ENCODE measurements at places on chromosomes 3 and 15.
A peak's percentile ranks its signal among the peaks of the same experiment; 100 is the strongest.

- no peak for DNase-seq
Observed at GRCh38 chr3:186121968-186122367, 13.1 kb upstream of the ETV5 start.

DNA sequence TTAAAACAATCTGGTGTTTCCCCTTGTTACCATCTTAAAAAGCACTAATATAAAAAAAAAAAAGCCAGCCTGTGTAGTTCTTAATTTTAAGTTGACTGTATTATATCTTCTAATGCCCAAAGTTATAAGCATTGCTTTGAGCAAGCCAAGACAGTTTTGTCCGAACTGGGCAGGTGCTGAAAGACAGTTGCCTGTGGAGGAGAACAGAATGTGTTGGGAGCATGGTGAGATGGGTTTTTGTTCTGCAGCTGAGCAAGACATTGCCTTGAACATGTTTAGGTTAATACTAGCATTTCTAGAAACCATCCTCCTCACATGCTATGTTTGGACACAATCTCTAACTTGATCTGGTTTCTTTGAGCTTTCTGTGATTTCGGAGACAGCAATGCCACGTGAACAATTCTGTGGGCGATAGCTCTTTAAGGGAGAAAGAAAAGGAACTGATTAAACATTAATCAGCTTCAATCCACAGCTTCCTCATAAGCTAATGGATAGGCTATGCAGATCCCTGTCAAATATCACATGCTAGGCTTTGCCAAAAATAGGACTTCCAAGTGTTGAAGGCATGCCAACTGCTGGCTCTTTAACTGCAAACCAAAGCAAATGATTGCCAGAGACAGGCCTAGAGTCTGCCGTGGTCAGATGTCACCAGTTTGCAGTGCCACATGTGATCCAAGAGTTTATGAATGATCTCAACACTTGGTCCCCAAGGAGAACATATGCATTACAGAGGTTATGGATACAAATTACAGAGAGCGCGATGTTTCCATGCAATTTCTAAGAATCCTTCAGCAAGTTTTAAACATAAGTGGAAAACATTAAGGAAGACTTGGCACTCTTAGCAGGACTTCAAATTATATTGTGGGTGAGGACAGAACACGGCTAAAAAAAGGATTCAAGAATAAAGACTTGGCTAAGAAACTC lies 428.1 kb downstream of the ROBO2 start:
- DNase-seq = peak; percentile 85

DNA sequence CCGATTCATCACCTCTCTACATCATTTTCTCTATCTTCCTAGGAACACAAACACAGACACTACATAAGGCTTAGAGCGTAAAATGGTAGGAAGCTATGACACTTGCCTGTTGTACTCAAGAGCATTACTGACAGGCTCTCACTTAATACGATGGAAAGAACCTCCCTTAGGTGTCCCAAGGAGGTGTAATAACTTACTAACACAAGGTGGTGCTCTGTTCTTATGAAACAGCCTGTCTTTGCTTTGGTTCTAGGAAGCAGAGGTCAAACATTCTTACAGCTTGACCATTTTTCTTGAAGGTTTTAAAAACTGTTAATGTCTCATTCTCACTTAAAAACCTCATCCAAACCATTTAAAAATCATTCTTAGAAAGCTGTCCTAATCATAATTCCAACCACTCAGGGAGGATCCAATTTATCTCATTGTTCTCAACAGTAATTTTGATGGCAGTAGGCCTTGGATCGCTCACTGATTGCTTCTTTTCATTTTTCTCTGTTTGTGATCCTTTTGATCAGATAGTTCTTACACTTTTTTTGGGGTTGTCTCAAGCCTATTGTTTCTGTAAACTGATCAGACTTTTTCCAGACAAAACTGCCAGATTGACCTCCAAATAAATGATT lies 317.8 kb upstream of the AGTR1 start:
- peak; percentile 68 for DNase-seq

DNA sequence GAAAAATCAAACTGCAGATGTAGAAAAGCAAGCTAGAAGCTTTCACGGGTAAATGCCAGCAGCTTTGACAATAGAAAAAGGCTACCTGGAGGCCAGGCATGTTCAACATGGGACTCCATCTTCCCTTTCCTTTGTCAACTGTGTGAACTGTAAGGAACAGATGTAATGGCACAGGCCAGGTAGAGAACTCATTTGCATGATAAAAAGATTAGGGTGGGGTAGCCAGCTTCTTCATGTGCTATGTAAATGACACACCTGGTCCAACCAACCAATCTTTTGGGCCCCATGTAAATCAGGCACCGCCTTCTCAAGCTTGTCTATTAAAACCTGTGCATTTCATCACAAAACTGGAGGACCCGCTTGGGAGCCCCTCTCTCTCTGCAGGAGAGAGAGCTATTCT lies 686.5 kb upstream of the GOLIM4 start:
- no peak for DNase-seq

DNA sequence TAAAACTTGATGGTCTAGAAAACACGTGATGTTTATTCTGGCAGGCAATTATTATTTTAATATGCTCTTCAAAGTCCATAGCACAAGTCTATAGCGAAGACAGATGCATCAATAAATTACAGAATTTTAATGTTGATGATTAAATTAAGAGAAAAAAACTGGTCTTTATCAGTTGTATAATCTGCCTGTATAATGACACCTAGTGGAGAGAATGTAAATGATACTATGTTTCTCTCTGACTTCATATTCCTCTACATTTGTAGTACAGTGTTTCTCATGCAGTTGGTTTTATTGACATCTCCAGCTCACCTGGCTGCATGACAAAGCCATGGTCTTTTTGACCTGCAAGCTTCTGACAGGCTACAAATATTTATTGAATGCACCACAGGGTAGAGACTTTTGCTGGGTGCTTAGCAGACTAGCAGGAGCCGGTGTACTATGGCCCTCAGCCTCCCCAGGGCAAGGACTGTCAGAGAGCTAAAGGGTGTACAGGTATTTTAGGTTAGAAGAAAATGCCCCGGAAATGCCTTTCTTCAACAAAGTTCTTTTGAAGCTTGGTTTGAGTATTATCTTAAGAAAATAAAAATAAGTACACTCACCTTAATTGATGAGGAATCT lies 289.9 kb downstream of the GAP43 start:
- no peak for DNase-seq

- DNase-seq = no peak
Observed at GRCh38 chr3:101862416-101863165, 13.3 kb downstream of the NFKBIZ start.

GRCh38 chr3:146501752-146502151 lies 32.4 kb upstream of the PLSCR2 start:
- DNase-seq = no peak

DNA sequence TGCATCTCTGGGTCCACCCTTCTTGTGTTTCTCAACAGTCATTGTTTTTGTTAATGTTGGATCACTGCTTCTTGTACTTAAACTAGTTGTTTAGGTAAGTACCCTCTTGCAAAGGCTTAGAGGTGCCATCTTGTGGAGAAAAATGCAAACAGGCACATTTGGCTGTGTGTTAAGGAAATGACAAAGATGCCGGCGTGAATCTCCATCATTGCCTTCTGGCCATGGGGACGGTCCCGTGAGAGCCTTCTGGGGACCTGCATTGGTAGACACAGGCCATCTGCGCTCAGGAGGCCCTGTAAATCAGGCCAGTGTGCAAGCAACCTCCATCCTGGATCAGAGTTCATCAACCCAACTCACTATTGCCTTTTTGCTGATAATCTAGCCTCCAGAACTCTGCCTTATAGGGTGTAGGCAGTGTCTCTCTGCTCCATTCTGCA lies 158.6 kb upstream of the NR2E3 start:
- DNase-seq = peak; percentile 49

DNA sequence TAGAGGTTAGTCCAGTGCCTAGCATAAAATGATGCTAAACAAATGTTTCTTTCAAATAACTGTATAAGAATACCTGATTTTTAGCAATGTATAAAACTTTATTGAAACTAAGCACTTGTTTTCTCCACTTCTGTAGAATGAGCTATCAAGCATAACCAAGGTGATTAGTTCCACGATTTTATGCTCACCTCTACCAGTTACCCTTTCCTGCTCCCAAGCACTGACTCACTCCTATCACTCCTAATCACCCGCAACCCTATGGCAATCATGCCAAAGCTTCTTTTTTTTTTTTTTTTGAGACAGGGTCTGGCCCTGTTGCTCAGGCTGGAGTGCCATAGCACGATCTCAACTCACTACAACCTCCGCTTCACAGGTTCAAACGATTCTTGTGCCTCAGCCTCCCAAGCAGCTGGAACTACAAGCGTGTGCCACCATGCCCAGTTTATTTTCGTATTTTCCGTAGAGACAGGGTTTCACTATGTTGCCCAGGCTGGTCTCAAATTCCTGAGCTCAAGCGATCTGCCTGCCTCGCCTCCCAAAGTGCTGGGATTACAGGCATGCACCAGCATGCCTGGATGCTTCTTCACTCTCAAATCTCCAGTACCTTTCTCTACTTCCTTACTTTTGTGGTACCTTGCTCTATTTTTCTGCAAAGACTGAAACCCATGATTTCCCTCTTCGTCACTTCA lies 3.9 kb downstream of the HSPBAP1 start:
- no peak for DNase-seq

DNA sequence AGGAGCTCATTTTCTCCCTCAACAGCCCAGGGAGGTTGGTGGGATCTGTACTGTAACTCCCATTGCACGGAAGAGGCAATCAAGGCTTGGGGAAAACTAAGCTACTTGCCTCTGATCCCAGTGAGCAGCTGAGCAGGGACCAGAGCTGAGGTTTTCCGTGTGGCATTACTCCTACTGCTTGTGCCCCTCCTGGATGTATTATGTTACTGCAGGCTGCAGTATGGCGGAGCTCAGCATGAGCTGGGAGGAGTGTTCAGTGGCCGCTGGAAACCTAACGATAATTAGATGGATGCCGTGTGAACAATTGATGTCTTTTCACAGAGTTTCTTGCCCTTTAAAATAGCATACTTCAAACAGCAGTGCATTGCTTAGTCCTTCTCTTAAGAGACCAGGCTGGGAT lies 2.0 kb upstream of the TPRG1 start:
- DNase-seq = no peak

- DNase-seq = no peak
Observed at GRCh38 chr3:145754605-145755289, 406.2 kb downstream of the PLOD2 start.

GRCh38 chr15:38781196-38781595 lies 216.6 kb upstream of the RASGRP1 start:
- no peak for DNase-seq

GRCh38 chr3:37730825-37731224 lies 130.9 kb upstream of the CTDSPL start:
- DNase-seq = no peak

DNA sequence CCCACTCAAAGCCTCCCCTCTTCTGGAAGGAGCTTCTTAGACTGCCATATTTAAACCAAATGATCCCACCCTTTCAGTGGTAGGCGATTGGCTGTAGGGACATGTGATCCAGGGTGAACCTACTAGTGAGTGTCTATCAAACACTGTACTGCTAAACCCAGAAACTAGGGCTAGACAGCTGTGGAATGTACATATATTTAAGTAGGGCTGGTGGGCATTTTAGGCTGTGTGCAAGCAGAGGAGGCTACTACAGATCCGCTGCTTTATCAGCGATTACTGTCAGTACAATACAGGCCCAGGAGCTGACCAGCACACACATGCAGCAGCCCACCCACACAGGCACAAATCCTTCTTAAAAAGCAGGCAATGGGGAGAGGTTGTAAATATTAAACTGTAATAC lies 15.4 kb upstream of the LARP6 start:
- DNase-seq = no peak

- no peak for DNase-seq
Observed at GRCh38 chr3:29183346-29184087, 97.4 kb upstream of the RBMS3 start.

- no peak for DNase-seq
Observed at GRCh38 chr3:133474817-133475216, 75.0 kb downstream of the BFSP2 start.

DNA sequence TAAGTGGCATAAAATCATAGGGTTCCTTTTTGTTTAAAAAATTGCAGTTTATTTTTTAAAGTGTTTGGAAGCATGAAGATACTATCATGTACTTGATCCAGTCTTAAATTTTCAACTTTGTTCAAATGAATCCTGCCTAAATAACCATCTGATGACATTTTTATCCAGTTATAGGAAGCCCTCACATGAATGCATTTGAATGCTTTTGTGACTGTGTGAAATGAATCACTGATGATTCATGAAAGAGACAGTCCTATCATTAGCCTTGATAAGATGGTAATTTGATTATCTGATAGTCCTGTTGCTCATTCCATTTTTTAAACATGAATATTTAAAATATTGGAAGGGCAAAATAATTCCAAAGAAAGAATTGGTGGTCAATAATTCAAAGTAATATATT lies 401.9 kb upstream of the ROBO2 start:
- DNase-seq = no peak

DNA sequence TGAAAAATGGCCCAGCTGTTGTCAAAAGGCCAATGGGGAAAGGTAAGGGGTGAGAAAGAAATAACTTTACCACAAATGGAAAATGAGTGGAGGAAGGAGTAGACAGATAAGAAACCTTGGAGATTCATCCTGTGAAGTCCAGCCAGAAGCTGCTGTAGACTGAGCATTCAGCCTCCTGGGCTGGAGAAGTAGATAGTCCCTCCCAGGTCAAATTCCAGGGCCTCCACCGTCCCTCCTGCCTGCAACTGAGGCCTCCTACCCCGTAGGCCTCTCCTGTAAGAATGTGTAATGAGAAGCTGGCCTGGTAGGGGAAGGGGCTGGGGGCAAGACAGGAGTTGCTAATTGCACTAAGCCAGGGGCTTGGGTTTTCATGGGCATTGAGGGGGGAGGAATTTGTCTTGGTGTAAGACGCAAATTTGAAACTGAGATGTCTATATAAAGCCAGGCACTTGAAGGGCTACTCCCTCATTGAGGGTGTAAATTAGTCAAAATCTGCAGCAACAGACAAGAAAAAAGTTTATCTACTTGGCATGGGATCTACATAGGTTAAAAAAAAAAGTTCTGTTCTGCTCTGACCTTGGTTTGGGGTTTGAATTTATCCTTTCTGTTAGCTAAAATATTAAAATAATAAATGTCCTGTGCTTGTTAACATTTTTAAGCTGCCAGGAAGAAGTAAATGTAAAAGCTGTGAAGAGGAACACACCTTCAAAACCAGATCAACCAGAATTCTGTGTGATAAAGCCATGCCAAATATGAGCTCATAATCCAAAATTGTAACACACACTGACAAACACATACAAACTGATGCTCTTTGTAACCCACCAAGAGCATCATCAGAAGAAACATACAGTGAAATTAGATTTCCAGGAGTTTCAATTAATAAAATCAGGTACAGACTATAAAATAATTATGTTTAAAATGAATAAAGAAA lies 1.7 kb upstream of the RBP2 start:
- DNase-seq = no peak

DNA sequence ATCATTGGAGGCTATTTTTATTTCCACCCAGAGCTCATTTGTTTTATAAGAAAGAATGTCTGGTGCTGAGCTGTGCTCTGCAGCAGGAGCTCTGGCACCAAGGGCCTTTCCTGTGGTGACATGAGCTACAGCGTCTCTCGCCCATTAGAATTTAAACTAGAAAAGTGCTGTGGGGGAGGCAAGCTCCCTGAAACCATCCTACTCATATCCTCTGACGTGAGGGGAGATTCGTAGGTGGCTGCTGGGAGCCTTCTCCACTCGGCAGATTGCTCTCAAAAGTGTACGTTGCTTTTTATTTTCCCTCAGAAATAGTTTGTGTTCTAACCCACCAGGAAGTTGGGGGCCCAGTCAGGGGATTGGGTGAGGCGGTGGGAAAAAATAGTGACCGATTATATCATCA lies 76.3 kb upstream of the ARHGEF3 start:
- DNase-seq = no peak

- no peak for DNase-seq
Observed at GRCh38 chr3:171157286-171157685, 130.8 kb upstream of the SLC2A2 start.
